NCI-H1417 treated with DMSO at 0.1 percent for 48 hours (cell line): ENCODE measurements at places on chromosomes 7 and 10.

DNA sequence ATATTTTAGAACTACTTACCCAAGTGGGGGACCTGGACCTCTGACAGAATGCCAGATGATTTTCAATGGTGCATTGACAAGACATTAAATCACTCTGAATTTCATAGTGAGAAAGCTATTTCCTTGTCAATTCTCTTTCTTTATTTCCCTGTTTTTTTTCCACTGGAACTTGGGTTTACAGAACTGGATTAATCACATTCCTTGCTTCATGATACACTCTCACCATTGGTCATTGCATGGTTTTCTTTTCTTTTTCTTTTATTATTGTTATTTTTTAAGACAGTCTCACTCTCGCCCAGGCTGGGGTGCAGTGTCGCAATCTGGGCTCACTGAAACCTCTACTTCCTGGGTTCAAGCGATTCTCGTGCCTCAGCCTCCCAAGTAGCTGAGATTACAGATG, 38.5 kb upstream of the LBX1 start:
- no peak for DNase-seq

GRCh38 chr10:89813546-89813945, 112.2 kb downstream of the KIF20B start:
- no peak for DNase-seq

GRCh38 chr7:139715194-139715815, 62.5 kb downstream of the HIPK2 start:
- no peak for DNase-seq

DNA sequence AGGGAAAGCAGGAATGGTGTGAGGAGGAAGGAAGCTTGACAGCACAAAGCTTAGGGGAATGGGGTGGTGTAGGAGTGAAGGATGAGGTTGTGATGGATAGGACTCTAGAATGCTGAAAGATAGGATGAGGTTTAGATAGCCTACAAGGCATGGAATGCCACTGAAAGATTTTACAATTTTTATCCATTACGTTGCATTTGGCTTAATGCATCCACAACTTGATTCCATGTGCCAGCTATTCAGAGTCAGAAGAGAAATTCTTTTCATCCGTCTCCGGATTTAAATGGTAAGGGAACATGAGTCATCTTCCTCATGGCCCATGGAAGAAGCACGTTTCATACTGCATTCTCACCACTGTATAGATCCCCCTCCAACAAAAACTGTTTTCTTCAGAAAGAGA, 212.4 kb upstream of the BMPER start:
- no peak for DNase-seq

DNA sequence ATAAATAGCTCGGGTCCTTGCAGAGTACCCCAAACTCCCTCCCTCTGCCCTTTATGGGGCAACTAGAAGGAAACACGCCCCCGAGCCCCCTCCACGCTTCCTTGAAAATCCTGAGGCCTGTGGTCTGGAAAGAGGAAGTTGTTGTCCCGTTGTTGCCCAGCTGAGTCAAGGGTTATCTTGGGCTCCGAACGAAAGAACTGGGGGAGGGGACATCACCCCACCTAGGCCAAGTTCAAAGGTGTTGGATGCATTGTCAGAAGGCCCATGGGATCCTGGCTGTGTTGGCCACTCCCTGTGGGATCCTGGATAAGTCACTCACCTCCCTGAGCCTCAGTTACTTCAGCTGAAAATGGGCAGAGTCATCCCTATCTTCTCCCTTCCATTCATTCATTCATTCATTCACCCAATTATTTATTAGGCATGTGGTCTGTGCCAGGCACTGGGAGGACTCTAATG, at the start of gene CCL24:
Gene CCL24 (minus strand): TSS at position 26 of the 456 bp plus-strand sequence. CDS start 91 bp downstream, outside the sequence.
- DNase-seq = no peak

GRCh38 chr7:12091231-12091630, 119.9 kb upstream of the TMEM106B start:
- no peak for DNase-seq

DNA sequence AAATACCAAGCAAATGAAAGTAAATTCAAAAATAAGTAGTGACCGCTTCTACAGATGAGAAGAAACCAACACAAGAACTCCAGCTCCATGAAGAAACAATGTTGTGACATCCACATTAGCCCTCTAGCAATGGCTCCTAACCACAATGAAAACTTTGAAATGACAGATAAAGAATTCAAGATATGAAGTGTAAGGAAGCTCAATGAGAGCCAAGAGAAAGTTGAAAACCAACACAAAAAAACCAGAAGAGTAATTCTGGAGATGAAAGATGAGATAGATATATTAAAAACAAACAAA, 68.2 kb upstream of the DDC start:
- DNase-seq = no peak

DNA sequence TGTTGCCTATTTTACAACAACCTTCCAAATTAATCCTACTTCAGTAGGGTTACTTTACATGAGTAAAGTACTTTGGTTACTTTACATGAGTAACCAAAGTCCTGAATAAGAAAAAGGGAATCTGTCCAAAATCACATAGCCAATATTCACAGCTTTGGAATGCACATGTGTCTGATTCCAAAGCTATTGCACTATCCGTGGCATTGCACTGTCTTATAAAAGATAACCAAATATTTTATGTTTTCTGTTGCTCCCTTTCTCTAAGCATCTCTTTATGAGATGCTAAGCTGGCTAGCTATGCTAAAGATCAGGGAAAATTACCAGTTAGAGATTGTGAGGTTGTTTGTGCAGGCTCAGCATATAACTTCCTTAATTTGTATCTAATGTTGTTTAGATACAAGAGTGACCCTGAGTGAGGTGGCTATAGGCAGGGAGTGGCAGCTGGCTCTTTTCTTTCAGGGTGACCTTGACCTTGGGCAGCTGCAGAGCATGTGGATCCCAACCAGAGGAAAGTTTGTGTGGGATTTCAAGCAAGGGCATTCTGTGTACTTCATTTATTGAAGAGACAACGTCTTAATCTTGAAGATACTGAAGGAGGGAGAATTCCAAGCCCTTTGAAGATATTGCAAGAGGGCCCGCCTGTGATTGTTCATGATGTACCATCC, 366.1 kb upstream of the ANKRD30A start:
- no peak for DNase-seq

- DNase-seq = no peak
Measured at GRCh38 chr7:20113427-20114027, 103.7 kb downstream of the MACC1 start.

DNA sequence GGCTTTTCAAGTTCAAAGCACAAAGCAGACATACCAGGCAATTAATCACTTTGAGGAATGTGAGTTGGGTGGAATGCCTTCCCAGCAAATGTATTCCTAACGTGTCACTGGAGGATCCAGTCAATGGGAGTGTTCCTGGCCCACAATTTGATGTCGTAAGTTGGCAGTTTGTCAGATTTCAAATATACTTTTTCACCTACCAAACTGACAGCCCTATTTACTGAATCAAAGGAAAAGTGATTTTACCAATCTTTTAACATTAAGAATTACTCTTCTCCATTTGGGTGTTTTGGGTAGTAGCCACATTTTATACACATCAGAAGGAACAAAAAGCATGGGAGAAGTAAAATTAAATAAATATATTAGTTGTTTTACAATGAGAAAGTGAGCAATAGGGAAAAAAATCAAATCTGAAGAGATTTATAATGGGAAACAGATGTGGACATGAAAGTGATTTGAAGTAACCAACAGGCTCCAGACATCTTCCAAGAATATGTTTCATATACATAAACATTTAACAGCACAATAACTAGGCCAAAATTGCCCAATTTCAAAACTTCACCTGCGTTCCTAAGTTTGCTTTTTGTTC, 222.9 kb downstream of the MTERF1 start:
- no peak for DNase-seq

GRCh38 chr7:27746978-27747377, 7.0 kb downstream of the TAX1BP1 start:
- DNase-seq = no peak

DNA sequence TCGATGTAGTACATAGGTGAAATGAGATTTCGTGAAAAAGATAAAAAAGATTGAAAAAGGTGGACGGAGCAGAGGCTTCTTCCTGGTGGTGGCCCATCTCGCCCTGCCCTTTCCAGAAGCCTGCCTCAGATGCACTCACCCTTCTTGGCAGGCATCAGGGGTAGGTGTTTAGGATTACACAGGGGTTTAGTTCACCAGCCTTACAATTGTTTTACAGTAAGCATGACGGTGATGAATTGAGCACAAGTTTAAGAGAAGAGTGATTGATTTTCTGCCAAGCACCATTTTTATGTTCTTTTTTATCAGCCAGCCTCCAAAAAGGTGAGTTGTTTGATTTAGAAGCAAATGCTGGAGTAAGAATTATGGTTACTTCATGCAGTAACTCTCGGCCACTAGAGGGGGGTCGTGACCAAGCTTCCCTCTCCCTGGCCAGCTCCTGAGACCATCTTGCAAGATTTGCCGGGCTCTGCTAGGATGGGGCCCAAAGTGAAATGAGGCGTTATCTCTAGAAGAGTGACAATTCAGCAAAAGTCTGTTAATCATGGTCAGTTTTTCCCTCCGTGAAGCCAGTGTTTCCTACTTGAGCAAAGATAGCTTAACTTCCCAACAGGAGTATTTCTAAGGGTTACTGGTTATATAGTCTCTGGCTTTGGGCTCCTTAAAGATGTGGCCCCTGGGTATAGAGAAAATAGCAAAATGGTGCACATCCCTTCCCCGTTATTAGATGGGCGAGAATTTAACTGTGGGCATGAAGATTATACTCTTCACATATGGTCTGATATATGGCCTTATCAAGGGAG, 228.8 kb downstream of the BMPER start:
- DNase-seq = peak; percentile 10

DNA sequence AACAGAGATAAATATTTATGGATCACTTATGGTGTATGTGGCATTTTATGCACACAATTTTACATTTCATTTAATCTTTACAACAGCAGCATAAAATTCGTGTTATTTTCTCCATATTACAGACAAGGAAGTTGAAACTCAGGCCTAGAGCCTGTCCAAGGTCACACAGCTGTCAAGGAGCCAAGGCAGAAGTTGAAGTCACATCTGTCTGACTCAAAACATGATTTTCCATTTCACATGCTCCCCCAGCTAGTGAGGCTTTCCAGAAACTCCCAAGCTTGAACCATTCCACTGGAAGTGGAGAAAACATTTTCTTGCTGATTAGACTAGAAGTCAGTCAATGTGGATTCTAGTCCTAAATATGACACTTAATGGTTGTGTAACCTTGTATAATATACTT, 110.5 kb downstream of the HECTD2 start:
- no peak for DNase-seq

- no peak for DNase-seq
Measured at GRCh38 chr10:14889318-14889717, 10.7 kb downstream of the SUV39H2 start.

- DNase-seq = no peak
Measured at GRCh38 chr7:148234715-148235114, 355.9 kb upstream of the C7orf33 start.

- DNase-seq = no peak
Measured at GRCh38 chr7:135756191-135756590, 7.6 kb upstream of the FAM180A start.

GRCh38 chr7:116650436-116650835, 21.6 kb upstream of the MET start:
- DNase-seq = no peak

DNA sequence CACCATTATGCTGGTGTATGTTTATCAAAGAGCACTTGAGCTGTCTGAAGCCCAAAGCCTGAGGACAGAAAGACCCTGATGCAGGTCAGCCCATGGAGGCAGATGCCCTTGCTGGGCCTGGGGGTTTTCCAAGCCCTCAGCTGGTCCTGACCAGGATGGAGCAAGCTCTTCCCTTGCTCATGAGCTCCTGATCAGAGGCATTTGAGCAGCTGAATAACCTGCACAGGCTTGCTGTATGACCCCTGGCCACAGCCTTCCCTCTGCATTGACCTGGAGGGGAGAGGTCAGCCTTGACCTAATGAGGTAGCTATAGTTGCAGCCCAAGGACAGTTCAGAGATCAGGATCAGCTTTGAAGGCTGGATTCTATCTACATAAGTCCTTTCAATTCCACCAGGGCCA, 13.0 kb downstream of the AQP1 start:
- no peak for DNase-seq

- no peak for DNase-seq
Measured at GRCh38 chr10:75240329-75241076, 4.7 kb upstream of the COMTD1 start.
